ENCODE measurements at places on chromosomes 3 and 15. TPM values are rescaled to one million over a fixed set of nuclear protein-coding genes. Genes with fewer than 3 reads are reported as not detected.

Gene ALDH1A2
- polyA plus RNA-seq: not detected

Gene C3orf52
- not detected for polyA plus RNA-seq

Gene ITPKA
- polyA plus RNA-seq: 44.5 TPM

Gene OR5K2
- polyA plus RNA-seq: not detected

Gene TAGLN3
- 15.0 TPM for polyA plus RNA-seq

Gene EFHB
- polyA plus RNA-seq: 0.32 TPM

Gene CCR8
- polyA plus RNA-seq: not detected

Gene UBAP1L
- 2.7 TPM for polyA plus RNA-seq

Gene SNTN
- 3.5 TPM for polyA plus RNA-seq

Gene ZDHHC23
- 14.7 TPM for polyA plus RNA-seq

Gene C2CD4A
- polyA plus RNA-seq: not detected

Gene CLDN11
- 0.55 TPM for polyA plus RNA-seq

Gene NR2E3
- polyA plus RNA-seq: 1.5 TPM

Gene TMED3
- polyA plus RNA-seq: 34.3 TPM
